ENCODE measurements at places on chromosomes 6 and 20.

GRCh38 chr6:34514593-34515472, 41.3 kb downstream of the SPDEF start:
- DNase-seq = no peak

DNA sequence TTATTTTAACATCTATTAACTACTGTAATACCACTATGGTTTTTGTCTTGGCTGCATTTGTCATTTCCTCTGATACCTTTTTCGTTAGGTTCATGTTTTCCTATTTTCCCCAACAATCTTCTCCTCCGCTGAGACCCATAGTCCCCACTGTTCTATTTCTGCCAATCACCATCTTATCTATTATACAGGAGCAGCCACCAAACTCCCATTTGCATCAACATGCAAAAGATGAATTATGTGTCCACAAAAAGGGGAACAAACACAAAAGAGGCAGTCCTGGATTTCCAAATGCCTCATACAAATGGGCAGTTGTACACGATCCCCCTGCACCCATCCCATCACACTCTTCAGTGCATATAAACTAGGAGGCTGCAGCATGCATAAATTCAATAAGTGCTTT, 121.7 kb upstream of the MYLIP start:
- no peak for DNase-seq

GRCh38 chr6:11367638-11368199, 135.3 kb upstream of the NEDD9 start:
- DNase-seq = no peak

- peak; percentile 47 for DNase-seq
Measured at GRCh38 chr6:42136508-42137193, 5.8 kb downstream of the C6orf132 start.

GRCh38 chr20:40892642-40893041, 136.0 kb upstream of the TOP1 start:
- DNase-seq = no peak
